T-helper 17 cell (primary cell): ENCODE measurements at places on chromosomes 4 and X.
A peak's percentile ranks its signal among the peaks of the same experiment; 100 is the strongest.

DNA sequence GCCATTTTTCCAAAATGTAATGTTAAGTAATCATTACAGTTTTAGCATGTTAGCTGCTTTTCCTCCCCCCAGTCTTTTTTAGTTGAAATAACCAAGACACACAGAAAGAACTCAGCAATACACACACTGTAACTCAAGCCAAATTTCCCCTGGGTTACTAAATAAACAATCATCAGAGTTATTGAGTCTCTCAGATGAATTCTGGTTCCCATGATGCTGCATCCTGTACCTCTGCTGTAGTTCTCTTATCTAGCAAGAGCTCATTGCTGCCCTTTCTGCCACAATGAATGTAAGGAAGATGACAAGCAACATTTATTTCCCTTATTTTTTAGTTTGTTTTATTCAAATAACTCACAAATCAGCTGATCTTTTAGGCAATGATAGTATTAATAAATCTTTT, 185.1 kb downstream of the ARHGAP6 start:
- DNase-seq = no peak

DNA sequence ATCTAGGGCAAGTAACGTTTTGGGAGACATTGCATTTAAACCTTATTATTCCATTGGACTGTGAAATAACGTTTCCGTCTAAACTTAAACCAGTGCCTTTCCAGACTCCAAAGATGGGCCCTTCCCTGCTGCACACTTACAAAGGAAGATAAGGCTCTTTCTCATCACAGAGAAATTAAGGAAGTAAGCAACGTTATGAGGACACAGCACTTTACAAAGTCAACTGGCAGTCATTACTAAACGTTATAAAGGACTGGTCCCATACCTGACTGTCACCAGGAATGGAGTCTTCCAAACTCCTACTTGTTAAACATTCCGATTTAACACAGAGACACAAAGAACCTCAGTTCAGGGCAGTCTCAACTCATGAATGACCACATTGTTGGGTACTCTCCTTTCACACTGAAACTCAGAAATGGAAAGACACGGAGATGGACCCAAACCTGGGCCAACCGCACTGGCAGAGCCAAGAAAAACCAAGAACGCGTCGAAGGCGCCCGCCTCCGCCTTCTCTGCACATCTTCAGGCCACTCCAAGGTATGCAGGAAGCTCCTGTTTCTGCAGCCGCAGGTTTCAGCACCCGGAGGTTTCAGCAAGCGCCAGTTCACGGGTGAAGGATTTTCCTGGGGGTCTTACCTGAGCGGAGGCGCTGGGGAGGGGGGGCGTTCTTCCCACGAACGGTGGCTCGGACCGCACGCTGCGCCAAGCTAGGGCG, 670 bp downstream of the PAPSS1 start:
- no peak for DNase-seq

DNA sequence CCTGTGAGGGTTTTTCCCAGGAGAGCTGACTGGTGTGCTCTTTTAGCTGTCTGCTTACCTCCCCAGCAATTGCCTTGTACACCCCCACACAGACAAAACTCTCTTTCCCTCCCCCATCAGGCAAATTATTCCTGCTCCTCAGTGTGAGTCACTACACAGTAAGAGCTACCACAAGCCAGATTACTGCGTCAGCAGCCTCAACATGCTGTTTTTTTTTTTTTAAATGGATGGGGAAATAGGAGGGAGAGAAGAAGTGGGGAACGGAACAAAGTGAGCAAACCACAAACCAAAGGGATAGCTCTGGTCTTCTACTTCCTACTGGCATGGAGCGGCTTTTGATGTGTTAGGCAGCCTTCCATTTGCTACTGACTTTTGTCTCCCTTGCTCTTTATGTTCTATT, 107.5 kb upstream of the ACSL4 start:
- DNase-seq = no peak

DNA sequence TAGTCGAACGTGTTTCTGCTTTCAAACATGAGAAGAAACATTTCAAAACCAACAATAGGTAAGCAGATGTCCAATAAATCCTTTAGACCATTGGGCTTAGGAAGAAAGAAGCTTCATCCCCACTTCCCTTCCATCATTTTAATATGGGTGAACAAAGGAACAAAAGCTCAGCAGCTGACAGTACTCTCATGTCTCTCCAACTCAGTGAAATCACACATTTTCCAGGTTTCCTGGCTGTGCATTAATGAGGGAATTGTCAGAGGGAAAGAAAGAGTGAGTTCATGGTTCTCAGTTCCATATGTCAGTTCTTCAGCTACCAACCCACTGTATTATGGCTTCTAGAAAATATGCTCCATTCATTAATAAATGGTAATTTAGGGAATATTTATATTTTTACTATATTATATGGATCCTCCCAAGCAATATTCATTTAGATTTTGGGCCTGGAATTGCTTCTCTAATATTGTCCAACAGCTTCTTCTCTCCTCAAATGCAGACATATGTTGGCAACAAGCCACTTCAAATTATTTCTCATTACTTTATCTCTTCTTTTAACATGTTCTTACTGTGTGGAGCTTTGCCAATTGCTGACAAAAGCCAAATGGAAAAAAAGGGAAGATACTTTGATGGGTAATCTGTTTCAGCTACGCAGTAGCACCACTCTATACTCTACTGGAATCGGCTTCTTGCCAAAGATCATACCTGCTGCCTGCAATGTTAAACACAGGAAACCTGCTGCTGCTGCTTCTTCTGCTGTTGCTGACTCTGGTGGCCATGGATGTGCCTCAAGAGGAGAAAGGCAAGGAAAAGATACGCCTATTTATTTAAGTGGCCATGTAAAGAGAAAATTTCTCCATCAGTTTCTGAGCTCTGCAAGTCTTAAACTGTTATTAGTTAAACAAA, 1757.6 kb downstream of the ARAP2 start:
- DNase-seq = no peak

DNA sequence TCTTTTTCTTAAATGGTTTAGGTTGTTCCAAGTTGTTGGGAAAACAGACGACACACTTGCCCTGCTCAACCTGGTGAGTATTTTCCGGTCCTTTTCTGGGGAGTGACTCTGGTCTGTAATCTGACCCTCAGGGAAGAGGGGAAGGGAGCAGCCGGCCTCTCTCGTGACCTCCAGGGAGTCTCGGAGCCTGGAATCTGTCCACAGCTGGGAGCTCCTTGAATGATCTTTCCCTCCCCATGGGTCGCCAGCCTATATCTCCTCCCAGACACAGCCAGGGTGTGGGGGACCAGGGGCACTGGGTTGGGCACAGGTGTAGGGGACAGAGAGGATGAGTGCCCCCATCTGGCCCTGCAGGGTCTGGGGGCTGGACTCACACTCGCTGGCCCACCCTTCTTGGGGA, 18.9 kb downstream of the TMEM175 start:
- no peak for DNase-seq

DNA sequence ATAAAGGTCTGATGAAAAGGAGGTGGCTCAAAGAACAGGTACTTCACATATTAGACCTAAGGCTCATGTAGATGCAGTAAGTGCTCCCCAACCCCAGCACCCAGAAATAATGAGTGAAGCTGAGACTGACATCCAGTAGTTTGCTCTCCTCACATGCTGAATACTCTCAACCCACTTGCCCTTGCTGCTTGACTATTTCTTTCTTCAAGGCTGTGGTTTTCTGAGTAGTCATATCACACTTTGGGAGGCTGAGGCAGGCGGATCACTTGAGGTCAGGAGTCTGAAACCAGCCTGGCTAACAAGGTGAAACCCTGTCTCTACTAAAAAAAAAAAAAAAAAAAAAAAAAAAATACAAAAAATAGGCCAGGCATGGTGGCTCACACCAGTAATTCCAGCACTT, 51.5 kb upstream of the PRPS1 start:
- DNase-seq = no peak

DNA sequence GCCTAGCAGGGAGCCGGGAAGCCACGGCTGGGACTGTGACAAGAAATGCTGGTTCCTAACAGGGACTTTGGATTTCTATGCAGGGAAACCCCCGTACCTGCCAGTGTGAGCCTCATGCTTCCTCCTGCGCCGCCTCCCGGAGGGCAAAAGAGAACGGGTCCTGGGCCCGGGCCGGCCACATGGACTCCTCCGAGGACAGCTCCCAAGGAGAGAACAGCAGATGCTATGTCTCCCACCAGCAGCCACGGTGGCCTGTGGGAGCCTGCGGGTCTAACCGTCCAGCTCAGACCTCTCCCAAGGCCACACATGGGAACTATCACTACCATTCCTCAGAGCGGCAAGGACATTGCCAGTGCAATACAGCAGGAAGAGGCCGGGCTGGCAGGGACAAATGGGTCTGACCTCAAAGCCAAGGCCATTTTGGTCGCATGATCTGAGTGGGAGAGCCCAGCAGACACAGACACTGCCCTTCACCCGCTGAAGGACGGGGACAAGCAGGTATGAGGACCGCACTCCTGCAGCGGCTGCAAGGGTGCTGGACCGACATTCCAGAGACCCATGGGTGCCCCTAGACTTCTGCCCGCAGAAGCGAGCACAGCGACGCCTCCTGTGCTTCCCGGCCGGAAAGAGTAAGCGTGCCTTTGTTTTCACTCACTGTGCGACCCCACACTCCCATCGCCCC, 4.5 kb upstream of the C4orf50 start:
- DNase-seq = no peak

DNA sequence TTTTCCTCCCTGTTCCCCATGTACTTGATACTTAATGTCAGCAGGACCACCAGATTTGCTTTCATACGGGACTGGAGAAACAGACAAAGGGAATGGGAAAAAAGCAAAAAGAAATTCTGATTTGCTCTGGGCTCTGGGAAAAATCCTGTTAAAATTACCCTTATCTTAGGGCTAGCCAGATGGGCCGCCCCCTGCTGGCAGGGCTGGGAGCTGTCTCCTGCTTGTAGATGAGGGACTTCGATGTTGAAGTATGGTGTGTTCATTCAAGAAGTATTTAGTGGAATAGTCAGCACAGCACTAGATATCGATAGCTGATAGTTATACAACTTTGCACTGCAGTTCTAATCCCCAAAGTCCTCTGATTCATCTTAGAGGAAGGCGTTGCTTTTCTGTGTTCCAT, 45.8 kb downstream of the BCORL1 start:
- DNase-seq = peak; percentile 30
